ENCODE measurements at places on chromosomes 16 and 17.

DNA sequence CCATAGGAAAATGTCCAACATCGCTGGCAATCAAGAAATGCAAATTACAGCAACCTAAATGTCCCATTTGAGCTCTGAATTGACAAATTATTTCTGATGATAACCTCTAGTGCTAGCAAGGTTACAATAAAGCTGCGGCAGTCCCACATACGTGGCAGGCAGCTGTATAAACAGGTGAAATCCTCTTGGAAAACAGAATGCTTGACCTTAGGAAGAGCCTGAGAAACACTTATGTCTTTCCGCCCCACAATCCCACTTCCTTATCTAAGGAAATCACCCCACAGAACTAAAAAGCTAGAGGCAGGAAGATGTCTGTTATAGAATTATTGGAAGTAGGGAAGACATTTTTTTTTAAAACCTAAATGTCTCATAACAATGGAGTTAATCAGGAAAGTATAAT, 154.3 kb downstream of the KATNIP start:
- DNase-seq, result no peak

GRCh38 chr16:53083119-53083518, 28.3 kb downstream of the CHD9 start:
- DNase-seq, result no peak

GRCh38 chr17:31314782-31315100, 887 bp upstream of the EVI2B start:
- DNase-seq, result peak; percentile 71

GRCh38 chr16:66382171-66382965, 15.9 kb downstream of the CDH5 start:
- no peak for DNase-seq

DNA sequence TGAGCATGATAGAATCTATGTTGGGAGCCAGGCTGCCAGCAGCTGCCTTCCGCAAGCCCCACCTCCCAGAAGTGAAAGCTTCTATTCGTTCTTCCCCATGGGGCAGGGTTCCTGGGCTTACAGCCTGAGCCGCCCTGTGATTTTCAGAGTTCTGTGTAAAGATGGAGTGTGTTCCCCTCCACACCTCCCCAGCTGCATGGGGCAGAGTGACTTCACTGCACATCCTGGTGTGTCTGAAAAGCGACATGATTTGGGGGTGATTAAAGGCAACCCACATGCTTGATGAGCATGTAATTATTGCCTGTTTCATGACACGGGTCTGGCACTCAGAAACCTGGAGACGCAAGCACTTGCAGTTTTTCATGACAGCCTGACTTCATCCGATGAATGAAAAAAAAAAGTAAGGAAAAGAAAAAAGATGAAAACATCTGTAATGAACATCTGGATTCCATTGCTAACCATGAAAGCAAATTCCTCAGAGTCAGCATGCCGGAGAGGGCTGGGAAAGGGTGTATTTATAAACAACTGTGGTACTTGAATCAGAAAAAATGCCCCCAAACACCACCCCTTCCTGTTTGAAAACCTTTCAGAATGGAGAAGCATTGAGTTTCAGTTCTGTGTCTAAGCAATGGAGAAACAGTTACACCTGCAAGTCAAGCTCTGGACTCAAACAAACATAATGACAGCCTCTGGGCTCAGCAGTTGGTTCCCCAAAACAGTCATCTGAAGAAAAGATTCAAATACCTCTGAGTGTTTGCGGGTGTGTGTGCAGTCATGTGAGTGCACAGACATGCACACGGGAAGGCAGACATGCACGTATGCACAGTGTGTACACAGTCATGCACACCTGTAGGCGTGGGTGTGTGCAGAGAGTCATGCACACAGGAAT, 266.0 kb downstream of the ENGASE start:
- no peak for DNase-seq

DNA sequence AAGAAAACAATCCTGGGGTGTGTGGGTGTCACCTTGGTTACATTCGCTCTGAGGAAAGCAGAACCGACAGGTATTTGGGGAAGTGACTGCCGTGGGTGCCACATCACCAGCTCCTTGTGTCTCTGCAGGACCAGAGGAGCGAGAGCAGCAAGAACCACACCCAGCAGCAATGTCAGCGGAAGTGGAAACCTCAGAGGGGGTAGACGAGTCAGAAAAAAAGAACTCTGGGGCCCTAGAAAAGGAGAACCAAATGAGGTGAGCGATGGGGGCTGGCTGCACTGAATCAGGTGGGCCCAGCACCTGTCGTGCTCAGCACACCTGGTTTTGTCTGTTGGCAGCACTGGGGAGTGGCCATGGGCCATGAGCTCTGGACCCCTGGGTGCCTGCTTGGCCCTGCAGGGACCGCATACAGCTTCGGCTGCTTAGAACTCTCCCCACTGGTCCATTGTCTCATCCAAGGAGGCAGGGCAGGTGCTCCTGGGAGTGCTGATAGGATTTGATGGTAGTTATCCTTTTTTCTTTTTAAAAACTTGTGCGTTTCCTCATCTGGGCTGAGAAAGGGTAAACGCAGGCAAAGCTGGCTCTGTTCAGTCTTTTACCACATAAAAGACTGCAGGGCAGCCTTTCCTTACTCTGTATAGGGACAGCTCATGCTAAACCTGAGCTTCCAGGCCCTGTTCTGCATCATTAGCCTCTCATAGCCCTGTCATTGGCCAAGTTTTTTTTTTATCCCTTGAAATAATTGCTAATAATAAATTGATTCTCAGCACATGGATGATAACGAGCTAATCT, 29.4 kb downstream of the HMOX2 start:
- peak; percentile 91 for DNase-seq

DNA sequence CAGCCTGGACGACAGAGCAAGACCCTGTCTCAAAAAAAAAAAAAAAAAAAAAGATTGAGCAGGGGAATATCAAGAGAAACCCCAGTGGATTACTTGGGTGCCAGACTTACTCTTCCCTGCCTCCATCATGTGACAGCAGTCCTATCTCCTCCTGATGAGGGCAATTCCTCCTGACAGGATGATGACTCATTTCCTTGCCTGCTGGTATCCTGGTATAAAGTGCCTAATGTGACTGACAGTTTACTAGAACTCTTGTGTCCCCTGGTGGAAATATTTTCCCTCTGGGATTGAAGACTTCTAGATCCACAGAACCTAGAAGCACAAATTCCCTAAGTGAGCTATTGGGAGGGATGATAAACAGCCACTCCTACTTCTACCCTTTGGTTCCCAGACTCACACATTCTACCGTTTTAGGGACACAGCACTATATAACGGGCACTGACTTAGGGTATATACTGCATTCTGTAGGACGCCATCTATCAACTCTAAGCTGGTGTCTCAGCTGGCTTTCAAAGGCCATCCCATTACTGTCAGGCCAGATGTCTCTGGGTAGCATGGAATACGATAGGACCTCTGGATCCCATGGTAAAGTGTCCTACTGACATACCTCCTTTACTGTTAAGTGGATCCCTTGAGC, 114.6 kb upstream of the MED13 start:
- peak; percentile 13 for DNase-seq

DNA sequence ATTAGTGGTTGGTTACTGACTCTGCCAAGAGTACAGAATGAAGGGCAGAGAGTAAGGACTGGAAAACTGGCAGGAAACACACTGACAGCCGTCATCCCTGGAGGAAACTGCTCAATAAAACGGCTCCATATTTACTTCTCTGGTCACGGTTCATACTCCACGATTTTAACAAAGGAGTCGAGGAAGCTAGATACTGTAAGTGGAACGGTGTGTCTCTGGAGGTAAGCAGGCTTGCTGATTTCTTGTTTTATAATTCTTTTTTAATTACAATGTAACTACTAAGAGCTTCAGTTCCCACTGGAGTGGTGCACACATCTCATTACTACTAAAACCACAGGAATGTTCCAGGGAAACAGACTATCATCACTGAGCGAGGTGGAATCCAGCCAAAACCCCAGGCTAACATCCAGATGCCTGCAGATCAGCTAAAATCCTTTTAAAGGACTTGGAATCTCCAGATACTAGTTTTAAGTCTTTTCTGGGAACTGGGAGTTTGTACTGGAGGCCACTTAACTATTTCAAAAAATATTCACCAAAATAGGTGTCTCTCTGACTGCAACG, 17.8 kb downstream of the SERPINF1 start:
- no peak for DNase-seq

- DNase-seq, result peak; percentile 40
These were observed 36.6 kb upstream of the TMEM132E start for GRCh38 chr17:34542700-34543336.

DNA sequence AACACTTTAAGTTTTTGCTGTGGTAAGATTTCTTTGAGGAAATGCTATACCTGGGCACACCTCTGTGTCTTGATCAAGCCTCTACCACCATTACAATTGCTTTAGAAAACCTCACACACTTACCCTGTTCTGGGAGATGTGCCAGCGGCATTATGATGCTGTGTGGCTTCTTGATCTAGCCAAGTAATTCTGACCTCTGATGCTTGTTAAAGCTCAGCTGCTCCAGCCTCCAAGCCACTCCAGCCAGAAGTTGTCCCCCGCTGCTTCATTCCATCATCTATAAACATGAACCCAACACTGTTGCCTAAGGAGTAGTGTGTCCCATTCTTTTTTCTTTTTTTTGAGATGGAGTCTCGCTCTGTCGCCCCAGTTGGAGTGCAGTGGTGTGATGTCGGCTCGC, 60.1 kb downstream of the CYLD start:
- no peak for DNase-seq

DNA sequence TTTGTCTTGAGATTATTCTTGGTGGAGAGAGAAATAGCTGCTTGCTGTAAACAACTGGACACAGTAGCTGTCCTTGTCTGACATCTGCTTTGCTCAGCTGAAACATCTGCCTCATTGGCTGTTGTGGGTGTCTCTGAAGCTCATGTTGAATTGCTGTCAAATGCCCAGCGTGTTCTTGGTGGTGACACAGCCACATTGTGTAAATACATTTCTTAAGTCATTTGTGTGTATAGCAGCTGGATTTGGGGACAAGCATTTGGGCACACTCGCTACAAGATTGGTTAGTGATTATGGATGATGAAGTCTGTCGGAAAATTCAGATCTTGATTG, 5.3 kb downstream of the FAM234A start:
- no peak for DNase-seq

GRCh38 chr17:62652251-62653001, 25.0 kb downstream of the MRC2 start:
- DNase-seq, result peak; percentile 84

GRCh38 chr17:44648963-44649362, 7.3 kb upstream of the MEIOC start:
- DNase-seq, result no peak

- no peak for DNase-seq
These were observed 138.5 kb downstream of the DNAH9 start for GRCh38 chr17:11736613-11737312.

DNA sequence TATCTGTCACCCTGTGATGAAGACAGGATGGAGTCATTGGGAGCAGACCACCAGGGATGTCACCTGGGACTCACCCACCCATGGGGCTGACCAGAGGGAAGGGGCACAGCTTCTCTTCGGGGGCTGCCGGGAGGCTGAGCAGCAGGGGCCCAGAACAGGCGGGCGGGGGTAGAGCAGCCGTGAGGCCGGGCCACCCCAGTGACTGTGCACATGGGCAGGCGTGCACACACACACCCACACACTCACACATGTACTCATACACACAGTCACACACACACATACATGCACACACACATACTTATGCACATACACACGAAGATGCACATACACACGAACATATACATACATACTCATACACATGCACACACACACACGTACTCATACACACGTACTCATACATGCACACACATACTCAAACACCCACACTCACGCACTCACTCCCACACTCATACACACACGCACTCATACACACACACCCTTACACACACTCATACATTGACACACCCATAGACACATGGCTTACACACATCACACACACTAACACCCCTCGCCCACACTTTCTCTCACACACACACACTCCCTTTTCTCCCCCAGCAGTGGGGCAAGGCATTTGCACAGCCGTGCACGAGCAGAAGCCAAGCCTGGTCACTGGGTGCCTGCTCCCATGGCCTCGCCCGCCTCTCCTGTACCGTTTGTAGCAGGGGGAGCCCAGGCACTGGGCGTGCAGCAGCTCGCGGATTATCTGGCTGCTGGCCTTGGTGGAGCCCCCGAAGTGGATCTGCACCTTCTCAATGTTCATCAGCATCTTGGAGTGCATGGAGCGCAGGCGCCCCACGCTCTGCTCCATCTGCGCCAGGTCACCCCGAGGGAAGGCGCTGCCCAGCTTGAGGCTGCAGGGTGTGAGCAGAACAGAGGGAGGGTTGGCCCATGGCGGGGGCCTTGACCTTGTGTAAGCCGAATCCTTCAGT, 12.4 kb downstream of the UBALD2 start:
- DNase-seq, result no peak

DNA sequence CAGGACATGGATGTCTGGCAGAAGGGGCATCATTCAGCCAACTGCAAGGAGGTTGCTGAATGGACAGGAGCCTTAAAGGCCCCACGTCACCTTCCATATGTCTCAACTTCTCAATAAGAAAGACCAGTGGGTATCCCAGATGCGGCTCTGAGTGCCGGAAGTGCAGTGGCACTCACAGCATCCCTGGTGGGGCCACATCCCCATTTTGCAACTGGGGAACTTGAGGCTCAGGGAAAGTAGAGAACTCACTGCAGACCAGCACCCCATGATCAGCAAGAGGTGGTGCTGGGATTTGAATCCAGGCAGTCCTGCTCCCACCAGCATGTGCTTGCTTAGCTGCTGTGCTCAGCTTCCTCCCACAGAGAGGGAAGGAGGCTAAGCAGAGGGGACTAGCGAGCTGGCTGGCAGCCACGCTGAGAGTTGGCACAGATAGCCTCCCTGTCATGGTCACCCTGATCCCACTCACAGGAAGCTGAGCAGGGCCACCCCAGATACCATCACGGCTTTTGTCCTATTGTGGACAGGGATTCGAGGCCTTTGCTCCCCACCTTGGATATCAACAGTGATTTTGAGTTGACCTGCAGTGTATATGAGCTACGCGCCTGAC, 294.2 kb upstream of the FOXF1 start:
- DNase-seq, result no peak

DNA sequence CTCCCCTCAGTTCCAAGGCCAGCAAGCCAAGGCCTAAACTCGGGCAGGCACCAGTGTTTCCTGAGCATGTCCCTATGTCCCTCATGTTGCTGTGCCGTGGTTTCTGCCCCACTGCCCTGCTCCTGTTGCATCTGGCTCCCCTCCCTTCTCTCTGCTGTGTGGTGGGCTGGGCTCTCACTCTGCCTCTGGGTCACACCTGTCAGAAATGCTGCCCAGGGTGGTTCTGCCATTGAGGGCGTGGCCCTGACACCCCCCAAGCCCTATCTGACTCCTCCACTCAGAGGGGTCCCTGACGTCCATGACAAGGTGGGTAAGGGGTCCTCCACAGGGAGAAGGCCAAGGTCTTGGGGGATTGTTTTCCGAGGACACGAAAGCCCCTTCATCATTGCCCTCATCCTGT, 9.2 kb upstream of the ITGA3 start:
- DNase-seq, result no peak

GRCh38 chr17:82146663-82147654, 48.9 kb upstream of the FASN start:
- DNase-seq, result no peak

- DNase-seq, result no peak
These were observed 4.7 kb upstream of the IRF8 start for GRCh38 chr16:85894266-85894665.

- no peak for DNase-seq
These were observed 53.7 kb downstream of the MAP2K6 start for GRCh38 chr17:69468207-69468606.

GRCh38 chr17:16945663-16946218, 26.2 kb downstream of the TNFRSF13B start:
- peak; percentile 5 for DNase-seq

Measured in KBM-7 (cell line).